ENCODE measurements at places on chromosomes 7 and 10.

DNA sequence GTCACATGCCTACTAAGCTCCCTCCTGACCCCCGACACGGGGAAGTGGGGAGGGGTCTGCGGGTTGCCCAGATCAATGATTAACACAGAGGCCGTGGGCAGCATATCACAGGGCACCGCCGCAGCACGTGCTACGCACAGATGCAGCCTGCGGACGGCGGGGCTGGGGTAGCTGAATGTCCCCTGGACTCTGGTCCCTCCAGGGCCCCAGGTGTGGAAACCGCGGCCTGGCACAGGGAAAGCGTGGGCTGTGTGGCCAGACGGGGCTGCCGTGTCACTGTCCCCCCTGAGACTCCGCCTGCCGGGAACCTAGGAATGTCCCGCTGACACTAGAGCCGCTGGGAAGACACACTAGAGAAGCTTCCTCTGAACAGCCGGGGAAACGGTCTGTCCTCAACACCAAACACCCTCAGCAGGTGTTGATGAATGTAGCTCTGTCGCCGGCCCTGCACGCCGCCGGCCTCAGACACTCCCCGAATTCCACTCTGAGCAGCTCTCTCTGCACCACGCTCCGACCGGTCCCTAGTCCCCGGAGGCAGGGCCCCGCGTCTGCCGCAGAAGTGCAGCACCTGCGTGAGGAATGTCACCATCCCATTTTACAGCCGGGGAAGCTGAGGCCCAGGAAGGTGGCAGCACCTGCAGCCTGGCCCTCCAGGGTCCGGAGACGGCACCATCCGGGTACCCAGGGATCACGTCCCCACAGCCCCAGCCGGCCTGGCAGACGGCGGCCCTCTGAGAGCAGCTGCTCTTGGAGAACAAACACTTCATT is 33.4 kb upstream of the PDGFA start:
- DNase-seq = no peak

GRCh38 chr10:56928714-56929113 is 567.7 kb upstream of the ZWINT start:
- DNase-seq = peak; percentile 1

DNA sequence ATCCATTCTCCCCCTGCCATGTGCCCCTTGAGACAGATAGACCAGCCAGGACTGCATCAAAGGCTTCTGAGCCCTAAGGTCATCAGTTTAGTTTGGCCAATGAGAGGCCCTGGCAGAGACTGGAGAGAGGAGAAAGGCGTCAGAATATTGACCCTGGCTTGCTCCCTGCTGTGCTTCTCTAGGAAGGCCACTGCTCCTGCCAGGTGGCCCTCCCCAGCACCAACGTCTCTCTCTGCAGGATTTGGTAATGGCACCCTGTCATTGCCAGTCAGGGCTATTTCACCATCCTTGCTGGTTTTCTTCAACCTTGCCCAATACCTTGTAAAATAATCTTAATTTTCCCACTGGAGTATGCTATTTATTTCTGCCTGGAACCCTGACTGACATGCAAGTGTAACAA is 38.8 kb upstream of the ZRANB1 start:
- no peak for DNase-seq

DNA sequence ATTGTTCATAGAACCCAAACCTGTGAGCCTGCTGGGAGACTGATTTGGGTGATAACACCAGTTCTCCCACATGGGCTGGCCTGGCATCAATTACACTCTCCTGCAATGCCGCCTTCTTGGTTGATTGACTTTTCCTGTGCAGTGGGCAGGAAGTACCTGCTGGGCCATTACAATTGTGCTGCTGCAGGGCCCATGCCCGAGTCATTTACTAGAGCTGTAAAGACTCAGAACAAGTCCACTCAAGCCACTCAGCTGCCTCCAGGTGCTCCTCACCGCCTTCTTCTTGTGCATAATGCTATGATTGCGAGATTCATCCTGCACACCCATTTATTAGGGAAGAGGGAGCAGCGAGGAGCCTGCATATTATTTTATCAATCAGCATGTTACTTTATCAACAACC is 264.0 kb downstream of the TCERG1L start:
- DNase-seq = no peak

GRCh38 chr7:12800486-12800885 is 113.1 kb downstream of the ARL4A start:
- DNase-seq = peak; percentile 44

DNA sequence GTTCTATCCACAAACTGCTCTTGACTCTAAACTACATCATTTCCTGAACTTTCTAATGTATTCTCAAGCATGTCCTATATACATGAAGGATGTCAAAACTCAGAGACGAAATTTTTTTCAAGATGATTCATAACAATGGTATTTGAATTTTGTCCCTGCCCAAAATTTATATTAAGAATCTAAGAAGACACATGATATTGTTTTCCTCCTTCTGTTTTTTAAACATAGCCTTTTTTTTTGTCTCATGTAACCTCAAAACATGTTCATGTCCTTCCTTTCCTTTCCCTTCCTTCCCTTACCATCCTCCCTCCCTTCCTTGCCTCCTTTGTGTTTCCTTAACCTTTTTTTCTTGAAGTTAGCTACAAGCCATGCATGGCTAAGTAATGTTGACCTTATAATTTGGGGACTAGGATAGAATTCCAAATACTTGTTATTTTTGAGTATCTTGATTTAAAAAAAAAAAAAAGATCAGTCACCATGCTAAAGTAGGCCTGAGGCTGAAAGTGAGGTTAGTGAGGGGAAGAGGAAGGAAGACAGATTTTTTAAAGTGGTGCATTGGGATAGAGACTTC is 163.0 kb downstream of the SUGCT start:
- no peak for DNase-seq

- peak; percentile 15 for DNase-seq
These were observed 3.3 kb upstream of the THSD7A start for GRCh38 chr7:11835260-11835659.

- no peak for DNase-seq
These were observed 138.6 kb downstream of the PPP1R17 start for GRCh38 chr7:31825576-31825975.

- peak; percentile 93 for DNase-seq
These were observed at the start of gene HOXA13 for GRCh38 chr7:27199849-27200760. HOXA13 (minus strand) TSS chr7:27200091; CDS start chr7:27200077, 14 bp downstream.

- no peak for DNase-seq
These were observed 153.3 kb downstream of the LRRC4 start for GRCh38 chr7:127877951-127878350.

- no peak for DNase-seq
These were observed 68.5 kb upstream of the BMPER start for GRCh38 chr7:33836797-33837355.

- DNase-seq = no peak
These were observed 652.1 kb downstream of the PHTF2 start for GRCh38 chr7:78450706-78451105.

DNA sequence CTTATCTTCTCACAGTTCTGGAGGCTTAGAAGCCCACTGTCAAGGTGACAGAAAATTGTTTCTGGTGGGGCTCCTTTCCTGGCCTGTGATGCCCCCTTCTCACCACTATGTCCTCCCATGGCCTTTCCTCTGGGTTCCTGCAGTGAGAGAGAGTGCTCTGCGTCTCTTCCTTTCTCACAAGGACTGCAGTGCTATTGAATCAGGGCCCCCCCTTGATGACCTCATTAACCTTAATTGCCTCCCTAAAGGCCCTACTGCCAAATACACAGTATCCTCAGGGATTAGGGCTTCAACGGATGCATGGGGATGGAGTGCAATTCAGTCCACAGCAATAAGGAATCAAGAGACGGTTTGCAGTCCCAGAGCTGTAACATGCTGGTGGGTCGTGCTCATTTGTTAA is 82.0 kb upstream of the GRB10 start:
- no peak for DNase-seq
